ENCODE measurements at places on chromosomes 2 and 18.

GRCh38 chr2:48043131-48043700, 136.9 kb upstream of the FBXO11 start:
- DNase-seq: no peak

GRCh38 chr18:23227726-23228070, 92.4 kb downstream of the CABLES1 start:
- no peak for DNase-seq

- DNase-seq: no peak
Measured at GRCh38 chr2:128754246-128754724, 435.6 kb upstream of the HS6ST1 start.

DNA sequence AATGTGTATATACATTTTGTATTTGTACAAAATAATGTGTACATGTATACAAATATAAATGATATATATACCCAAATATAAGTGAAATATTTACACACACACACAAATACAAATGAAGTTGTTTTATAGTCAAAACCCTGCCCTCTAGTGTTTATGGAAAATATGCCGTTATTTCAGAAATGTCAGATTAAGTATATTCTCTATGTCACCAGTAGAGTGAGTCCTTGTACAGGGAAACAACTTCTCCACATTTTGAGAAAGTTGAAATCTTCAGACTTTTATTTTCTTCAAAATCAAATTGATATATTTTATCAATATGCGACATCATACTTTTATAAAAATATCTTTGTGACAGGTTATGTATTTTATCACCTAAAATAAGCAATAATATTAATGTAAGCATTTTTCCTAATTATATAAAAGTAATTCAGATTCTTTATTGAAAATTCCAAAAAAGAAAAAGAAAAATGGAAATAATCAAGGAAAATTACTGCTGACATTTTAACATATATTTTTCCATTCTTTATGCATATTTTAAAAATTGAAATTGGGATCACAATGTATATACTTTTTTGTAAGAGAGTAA, 22.4 kb downstream of the ARL6IP6 start:
- DNase-seq: no peak

DNA sequence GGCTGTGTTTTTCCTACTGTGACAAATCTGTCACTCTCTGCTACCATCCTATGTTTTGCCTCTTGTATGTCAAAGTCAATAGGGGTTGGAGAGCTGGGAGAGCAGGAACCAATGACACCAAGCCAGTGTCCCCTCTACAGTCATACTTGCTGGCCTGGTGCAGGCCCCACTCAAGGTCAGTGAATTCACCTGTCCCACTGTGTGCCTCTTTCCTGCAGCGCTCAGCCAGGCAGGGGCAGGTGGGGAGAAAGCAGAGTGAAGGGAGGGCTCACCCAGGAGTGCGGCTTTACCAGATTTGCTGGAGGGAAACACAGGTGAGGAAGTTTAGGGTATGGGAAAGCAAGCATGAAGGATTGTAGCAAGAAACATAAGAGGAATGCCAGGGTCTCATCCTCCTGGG, 114.5 kb downstream of the GYPC start:
- DNase-seq: no peak

DNA sequence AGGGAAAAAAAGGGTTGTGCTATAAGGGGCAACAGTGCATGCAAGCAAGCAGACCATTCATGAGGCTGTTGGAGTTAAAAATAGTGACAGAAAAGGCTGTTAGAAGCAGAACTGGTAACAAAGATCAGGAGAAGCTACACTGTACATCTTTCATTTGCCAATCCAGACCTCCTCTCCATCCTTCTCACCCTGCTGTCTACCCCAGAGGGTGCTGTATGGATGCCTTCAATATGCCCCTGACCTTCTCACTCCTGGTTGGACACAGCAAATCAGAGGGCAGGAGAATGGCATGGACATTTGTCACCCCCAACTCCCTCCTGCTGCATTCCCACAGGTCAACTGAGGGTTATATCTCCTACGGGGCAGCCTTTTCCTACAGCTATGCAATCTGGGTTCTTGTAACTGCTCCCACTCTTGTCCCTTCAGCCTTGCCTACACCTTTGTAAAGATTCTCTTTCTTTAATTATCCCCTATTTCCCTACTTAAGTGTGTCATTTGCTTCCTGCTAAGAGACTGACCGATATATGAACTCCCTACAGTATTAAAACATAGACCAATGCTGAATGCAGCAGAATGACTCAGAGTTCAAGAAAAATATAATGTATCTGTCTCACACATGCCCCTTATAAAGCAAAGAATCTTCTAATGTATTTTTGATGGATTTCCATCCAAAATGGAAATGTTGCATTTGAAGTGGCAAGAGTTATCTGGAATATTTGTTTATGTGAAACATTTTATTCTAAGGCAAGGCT, 169.2 kb upstream of the NCKAP5 start:
- no peak for DNase-seq

- DNase-seq: no peak
Measured at GRCh38 chr18:22667616-22668422, 250.1 kb upstream of the CTAGE1 start.

- DNase-seq: no peak
Measured at GRCh38 chr2:53672881-53673522, 94.6 kb upstream of the CHAC2 start.

- DNase-seq: no peak
Measured at GRCh38 chr2:168611091-168611490, 155.0 kb downstream of the CERS6 start.

DNA sequence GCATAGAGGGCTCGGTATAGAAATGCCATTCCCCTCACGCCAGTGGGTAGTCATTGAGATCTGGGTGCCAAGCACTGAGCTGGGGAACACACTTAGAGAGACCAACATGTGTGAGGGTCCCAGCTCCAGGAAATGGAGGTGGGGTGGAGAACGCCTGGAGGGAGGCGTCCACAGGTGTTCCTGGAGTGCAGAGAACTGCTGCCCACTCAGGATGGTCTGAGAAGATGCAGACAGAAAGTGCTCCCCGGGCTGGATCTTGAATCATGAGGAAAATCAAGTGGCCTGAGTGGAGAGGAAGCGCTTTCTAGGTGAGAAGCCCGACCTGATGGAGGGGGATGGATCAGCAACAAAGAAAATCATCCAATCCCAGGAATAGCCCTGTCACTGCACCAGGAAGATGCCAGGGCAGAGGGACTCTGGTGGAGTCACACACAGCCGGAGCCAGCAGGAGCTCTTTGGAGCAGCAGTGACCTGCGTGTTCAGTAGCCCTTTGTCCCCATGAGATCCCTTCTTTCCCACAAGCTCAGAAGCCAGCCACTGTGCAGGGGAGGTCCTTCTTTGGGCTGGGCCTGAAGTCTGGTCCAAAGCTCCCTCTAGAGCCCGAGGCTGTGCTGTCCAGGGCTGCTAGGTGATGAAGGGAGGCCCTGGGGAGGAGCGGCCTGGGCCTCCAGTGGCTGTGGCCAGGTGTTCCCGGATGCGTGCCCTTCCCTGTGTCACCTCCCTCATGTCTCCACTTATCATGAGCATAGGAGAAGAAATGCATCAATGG, 112.3 kb downstream of the RNF144A start:
- no peak for DNase-seq

All from iPS DF 6.9 (cell line).